ENCODE measurements at places on chromosomes 2 and 18.

- no peak for DNase-seq
Measured at GRCh38 chr2:86815611-86816010, 24.9 kb upstream of the CD8A start.

GRCh38 chr2:26740890-26741302, 23.2 kb upstream of the SLC35F6 start:
- no peak for DNase-seq

DNA sequence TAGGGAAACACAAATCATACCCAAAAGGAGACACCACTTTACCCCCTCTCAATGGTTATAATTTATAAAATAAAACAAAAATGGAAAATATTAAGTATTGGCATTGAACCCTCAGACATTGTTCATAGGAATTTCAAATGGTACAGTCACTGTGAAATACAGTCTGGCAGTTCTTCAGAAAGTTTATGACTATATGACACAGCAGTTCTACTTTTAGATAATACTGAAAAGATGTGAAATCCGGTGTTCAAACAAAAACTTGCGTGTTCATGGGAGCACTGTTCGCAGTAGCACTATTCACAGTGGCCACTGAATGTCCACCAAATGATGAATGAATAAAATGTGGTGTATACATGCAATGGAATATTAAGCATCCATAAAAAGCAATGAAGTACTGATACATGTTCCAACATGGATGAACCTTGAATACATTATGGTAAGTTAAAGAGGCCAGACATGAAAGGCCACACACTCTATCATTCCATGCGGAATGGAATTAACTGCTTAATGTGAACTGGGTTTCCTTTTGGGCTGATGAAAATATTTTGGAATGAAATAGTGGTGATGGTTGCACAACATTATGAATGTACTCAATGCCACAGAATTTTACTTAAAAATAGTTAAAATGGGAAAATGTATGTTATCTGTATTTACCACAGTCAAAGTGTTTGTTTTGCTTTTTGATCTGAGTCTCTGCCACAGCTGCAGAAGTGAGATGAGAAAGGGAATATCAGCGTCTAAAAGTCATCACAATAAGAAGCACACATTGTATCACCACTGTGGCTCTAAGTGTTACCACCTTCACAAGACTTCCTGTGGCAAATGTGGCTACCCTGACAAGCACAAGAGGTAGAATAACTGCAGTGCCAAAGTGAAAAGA, 864.6 kb downstream of the SUCLG1 start:
- DNase-seq = no peak

- DNase-seq = no peak
Measured at GRCh38 chr2:4715065-4715464, 977.1 kb upstream of the SOX11 start.

GRCh38 chr2:15722980-15723379, 131.3 kb downstream of the DDX1 start:
- no peak for DNase-seq

DNA sequence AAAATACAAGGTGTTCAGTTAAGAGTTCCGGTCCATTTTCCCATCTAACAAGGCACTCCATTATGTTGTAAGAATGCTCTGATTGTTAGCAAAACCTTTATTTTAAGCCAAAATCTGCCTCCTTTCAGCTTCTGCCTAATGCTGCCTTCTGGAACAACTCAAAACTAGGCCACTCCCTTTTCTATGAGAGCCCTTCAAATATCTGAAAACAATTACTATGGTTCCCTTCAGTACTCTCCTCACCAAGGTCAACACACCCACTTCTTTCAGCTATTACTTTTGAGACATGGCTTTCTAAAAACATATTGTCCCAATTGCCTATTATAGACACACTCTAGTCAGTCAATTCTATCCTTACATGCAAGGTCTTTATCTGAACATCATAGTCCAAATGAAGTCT, 429.4 kb downstream of the ERBB4 start:
- DNase-seq = no peak

DNA sequence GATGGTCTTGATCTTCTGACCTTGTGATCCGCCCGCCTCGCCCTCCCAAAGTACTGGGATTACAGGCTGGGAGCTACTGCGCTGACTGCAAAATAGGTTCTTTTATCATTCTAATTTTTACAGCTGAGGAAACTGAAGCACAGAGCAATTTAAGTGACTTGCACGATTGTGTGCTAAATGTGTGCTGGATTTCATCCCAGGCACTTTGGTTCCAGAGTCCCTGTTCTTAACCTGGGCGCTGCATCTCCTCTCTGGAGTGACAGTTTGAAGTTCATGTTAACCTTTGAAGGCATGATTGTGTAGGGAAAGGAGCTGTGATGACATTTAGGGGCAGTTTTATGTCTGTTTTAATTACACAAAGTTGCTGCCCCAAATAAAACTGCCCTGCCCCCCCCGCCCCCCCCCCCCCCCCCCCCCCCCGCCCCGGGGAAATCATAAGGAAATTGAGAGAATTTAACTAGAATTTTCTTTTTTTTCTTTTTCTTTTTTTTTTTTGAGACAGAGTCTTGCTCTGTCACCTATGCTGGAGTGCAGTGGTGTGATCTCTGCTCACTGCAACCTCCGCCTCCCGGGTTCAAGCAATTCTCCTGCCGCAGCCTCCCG, 5.6 kb downstream of the ACSL3 start:
- no peak for DNase-seq

Measured in posterior cingulate gyrus (tissue), 11 donors.